ENCODE measurements at places on chromosomes 12 and 14. TPM values are rescaled to one million over a fixed set of nuclear protein-coding genes. Genes with fewer than 3 reads are reported as not detected.

The TEX52 gene
- not detected for total RNA-seq

The AKAP5 gene
- total RNA-seq: 0.59 TPM

- no peak for DNase-seq
- H3K4me1 ChIP-seq: peaks cover 18% of the 10 kb centered on the region
- no peak overlapping the region for H3K4me3 ChIP-seq
- H3K27me3 ChIP-seq: no peaks in the 10 kb centered on the region
These were observed 15.2 kb downstream of the GOLGA3 start for GRCh38 chr12:132813443-132813842.

GRCh38 chr14:41749429-41749828 is 142.8 kb downstream of the LRFN5 start:
- no peak overlapping the region for H3K27ac ChIP-seq
- no peaks in the 10 kb centered on the region for H3K36me3 ChIP-seq
- H3K4me3 ChIP-seq: peak overlapping the region; percentile 37
- H3K27me3 ChIP-seq: no peaks in the 10 kb centered on the region
- no peak for DNase-seq

GRCh38 chr14:34605461-34605860 is 24.5 kb downstream of the SNX6 start:
- H3K27ac ChIP-seq: peak overlapping the region; percentile 41
- H3K36me3 ChIP-seq: peaks cover 89% of the 10 kb centered on the region
- DNase-seq: no peak
- no peak overlapping the region for H3K4me3 ChIP-seq
- H3K4me1 ChIP-seq: peaks cover 18% of the 10 kb centered on the region

DNA sequence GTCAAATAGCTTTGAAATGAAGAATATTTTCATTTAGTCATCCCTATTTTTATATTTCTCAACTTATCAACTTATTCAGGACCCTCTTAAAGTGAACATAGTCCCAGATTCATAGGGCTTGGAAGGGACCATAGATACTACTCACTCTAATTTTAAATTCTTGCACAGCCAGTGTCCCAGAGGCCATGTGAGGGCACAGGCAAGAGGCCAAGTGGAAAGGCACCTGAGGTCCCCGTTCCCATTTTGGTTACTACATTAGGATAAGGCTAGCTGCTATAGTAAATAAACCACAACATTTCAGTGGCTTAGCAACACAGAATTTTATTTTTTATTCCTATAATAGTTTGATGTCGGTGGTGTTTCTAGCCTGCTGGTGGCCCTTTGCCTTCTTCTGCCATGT is 227.8 kb downstream of the SPTSSA start:
- H3K27ac ChIP-seq: no peak overlapping the region
- no peaks in the 10 kb centered on the region for H3K36me3 ChIP-seq
- H3K27me3 ChIP-seq: no peaks in the 10 kb centered on the region
- H3K4me1 ChIP-seq: no peaks in the 10 kb centered on the region

GRCh38 chr12:47082796-47083621 is 3.2 kb upstream of the AMIGO2 start:
- H3K27me3 ChIP-seq: no peaks in the 10 kb centered on the region
- H3K4me1 ChIP-seq: peaks cover 79% of the 10 kb centered on the region
- H3K27ac ChIP-seq: peak overlapping the region; percentile 92
- peak overlapping the region; percentile 7 for H3K4me3 ChIP-seq
- peaks cover 2% of the 10 kb centered on the region for H3K36me3 ChIP-seq
- peak; percentile 96 for DNase-seq

- no peak overlapping the region for H3K4me3 ChIP-seq
- peaks cover 8% of the 10 kb centered on the region for H3K4me1 ChIP-seq
- H3K27me3 ChIP-seq: no peaks in the 10 kb centered on the region
- H3K36me3 ChIP-seq: peaks cover 34% of the 10 kb centered on the region
- peak; percentile 59 for DNase-seq
- H3K27ac ChIP-seq: no peak overlapping the region
These were observed 4.8 kb downstream of the MVK start for GRCh38 chr12:109578330-109578927.

- peaks cover 27% of the 10 kb centered on the region for H3K4me1 ChIP-seq
- DNase-seq: peak; percentile 66
- no peak overlapping the region for H3K4me3 ChIP-seq
- no peaks in the 10 kb centered on the region for H3K36me3 ChIP-seq
These were observed 196.5 kb upstream of the PRMT8 start for GRCh38 chr12:3294481-3294911.

DNA sequence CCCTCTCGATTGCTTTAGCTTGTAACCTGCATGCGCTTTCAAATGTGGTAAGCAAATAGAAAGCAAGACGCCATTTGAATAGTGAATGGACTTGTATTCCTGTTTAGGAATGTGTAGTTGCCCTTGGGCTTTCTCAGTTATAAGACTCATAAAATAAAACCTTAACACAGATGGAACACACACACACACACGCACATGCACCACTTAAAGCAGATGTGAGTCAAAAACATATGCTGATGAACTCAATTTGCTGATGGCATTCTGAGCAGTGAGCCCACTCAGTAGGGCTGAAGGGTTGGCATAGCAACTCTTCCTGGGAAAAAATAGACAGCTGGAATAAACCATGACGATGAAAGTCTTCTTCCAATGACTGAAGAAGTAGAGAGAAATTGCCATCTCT is 360.5 kb downstream of the APAF1 start:
- H3K27ac ChIP-seq: no peak overlapping the region
- no peak for DNase-seq
- no peak overlapping the region for H3K4me3 ChIP-seq
- no peaks in the 10 kb centered on the region for H3K36me3 ChIP-seq
- no peaks in the 10 kb centered on the region for H3K4me1 ChIP-seq

DNA sequence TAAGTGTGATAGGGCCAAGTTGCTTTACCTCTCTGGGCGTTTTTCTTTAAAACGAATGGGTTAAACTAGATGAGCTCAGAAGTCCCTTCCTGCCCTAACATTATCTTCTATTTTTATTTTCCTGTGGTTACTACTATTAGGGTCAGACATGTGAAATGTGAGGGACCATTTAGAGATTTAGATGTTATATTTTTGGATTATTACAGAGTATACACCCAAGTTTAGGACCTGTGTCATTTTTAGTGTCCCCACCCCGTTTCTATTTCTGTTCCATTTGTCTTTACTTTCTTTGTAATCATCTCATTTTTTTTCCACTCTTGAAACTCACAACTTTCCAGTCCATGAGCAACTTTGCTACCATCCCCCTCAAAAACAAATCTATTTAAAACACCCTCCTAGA is 56.3 kb downstream of the SLC4A8 start:
- H3K27me3 ChIP-seq: no peaks in the 10 kb centered on the region
- DNase-seq: no peak
- no peak overlapping the region for H3K27ac ChIP-seq
- H3K36me3 ChIP-seq: no peaks in the 10 kb centered on the region
- H3K4me3 ChIP-seq: no peak overlapping the region
- no peaks in the 10 kb centered on the region for H3K4me1 ChIP-seq

DNA sequence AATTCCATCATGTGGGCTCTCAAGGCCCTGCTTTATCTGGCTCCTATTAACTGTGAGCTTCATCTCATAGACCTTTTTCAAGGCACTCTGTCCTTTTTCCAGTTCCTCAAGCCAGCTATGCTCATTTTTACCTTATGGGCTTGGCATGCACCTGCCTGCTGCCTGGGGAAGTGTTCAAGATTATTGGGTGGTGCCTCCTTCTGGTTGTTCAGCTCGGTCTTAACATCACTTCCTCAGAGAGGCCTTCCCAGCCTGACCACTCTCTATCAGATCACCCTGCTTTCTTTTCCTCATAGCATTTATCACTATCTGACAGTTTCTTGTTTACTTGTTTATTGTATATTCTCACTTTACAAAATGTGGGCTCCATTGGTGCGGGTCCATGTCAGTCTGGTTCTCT is 141.3 kb downstream of the PTPRR start:
- no peak for DNase-seq
- H3K36me3 ChIP-seq: no peaks in the 10 kb centered on the region
- peaks cover 3% of the 10 kb centered on the region for H3K4me1 ChIP-seq

- H3K4me3 ChIP-seq: no peak overlapping the region
These were observed 41.4 kb downstream of the PLEKHG3 start for GRCh38 chr14:64745511-64746091.

DNA sequence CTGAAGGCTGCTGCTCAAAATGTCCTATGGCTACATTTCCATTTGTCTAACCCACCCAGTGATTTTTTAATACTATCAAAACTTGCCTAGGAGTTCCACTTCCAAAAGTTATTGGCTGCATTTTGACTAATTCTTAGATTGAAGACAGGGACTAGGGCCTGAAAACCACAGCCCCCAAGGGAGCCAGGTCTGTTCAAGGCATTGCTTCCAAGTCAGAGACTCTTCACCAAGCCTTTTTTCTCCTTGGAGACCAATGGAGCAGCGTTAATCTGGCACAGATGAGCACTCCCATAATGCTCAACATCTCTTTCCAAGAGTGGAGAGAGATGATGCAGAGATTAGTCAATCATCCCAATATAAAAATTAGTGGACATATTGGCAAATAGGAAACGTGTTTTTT is 112.5 kb upstream of the HIF1A start:
- peak; percentile 4 for DNase-seq
- H3K36me3 ChIP-seq: no peaks in the 10 kb centered on the region
- H3K4me3 ChIP-seq: peak overlapping the region; percentile 4
- H3K27ac ChIP-seq: peak overlapping the region; percentile 98
- H3K4me1 ChIP-seq: peaks cover 75% of the 10 kb centered on the region

GRCh38 chr12:85568395-85569103 is 267.7 kb downstream of the RASSF9 start:
- H3K4me1 ChIP-seq: peaks cover 5% of the 10 kb centered on the region
- no peaks in the 10 kb centered on the region for H3K27me3 ChIP-seq
- no peak overlapping the region for H3K27ac ChIP-seq
- H3K4me3 ChIP-seq: no peak overlapping the region

DNA sequence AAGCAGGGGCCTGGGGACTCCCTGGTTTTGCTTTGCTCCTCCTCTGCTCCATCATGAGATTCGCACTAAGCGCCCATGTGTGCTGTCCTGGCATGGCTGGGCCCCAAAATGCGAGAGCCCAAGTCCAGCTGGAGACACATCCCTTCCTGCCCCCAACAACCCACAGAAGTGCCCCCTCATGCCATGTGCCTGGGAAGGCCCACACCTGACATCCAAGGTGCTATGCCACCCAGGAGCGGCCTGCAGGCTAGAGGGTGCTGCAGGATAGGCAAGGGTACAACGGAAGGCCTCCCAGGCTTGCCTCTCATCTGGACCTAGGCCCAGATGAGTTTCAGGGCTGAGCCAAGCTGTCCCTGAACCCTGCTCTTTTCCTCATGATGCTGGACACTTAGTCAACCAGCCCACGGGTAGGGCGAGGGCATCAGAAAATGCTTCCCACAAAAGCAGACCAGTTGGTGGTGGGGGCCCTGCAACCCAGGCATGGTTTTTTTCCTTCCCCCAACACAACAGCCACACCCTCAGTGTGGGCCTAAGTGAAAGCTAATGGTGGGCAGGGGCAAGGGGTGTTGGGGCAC is 13.2 kb upstream of the KRT80 start:
- peak; percentile 26 for DNase-seq
- H3K4me1 ChIP-seq: peaks cover 63% of the 10 kb centered on the region
- H3K4me3 ChIP-seq: no peak overlapping the region
- H3K36me3 ChIP-seq: no peaks in the 10 kb centered on the region
- no peaks in the 10 kb centered on the region for H3K27me3 ChIP-seq

GRCh38 chr12:42144408-42145196 is at the start of gene GXYLT1:
Gene GXYLT1 (minus strand): TSS chr12:42144874. CDS start chr12:42144646, 228 bp downstream.
- H3K4me3 ChIP-seq: peak within 1 kb of the TSS; percentile 82
- peaks cover 16% of the 10 kb centered on the region for H3K4me1 ChIP-seq
- DNase-seq: peak; percentile 98
- no peaks in the 10 kb centered on the region for H3K36me3 ChIP-seq

GRCh38 chr14:103742499-103743255 is 27.1 kb downstream of the ZFYVE21 start:
- peaks cover 7% of the 10 kb centered on the region for H3K4me1 ChIP-seq
- no peaks in the 10 kb centered on the region for H3K27me3 ChIP-seq
- no peak overlapping the region for H3K27ac ChIP-seq
- no peak overlapping the region for H3K4me3 ChIP-seq

GRCh38 chr12:13252616-13253015 is 56.1 kb downstream of the EMP1 start:
- no peak overlapping the region for H3K27ac ChIP-seq
- peaks cover 12% of the 10 kb centered on the region for H3K4me1 ChIP-seq

Measured in osteoblast (primary cell).